ENCODE measurements at places on chromosomes 16 and 17.

DNA sequence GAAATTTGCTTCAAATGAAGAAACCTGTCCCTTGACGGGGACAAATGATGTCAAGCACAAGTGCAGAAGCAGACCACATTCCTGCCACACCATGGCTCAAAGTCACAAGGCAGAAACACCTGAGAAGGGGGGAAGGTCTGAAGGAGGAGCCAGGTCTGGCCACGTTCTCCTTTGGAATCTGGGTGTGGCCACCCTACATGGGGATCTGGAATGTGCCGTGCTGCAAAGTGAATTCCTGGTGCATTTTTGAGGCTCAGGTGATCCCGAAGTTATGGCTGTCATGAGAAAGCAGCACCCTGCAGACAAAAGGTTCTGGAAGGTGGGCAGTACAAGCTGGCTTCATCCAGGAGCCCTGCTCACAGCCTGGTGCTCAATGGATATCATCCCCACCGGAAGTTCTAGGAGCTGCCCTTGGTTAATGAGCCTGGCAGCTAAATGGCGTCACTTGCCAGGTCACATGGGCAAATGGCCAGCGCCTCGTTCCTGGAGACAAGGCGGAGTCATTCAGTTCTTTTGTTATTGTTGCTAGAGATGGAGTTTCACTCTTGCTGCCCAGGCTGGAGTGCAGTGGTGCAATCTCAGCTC, 20.1 kb upstream of the ADCY9 start:
- no peak for DNase-seq

GRCh38 chr17:60597297-60597696, 2.7 kb upstream of the PPM1D start:
- DNase-seq: no peak

DNA sequence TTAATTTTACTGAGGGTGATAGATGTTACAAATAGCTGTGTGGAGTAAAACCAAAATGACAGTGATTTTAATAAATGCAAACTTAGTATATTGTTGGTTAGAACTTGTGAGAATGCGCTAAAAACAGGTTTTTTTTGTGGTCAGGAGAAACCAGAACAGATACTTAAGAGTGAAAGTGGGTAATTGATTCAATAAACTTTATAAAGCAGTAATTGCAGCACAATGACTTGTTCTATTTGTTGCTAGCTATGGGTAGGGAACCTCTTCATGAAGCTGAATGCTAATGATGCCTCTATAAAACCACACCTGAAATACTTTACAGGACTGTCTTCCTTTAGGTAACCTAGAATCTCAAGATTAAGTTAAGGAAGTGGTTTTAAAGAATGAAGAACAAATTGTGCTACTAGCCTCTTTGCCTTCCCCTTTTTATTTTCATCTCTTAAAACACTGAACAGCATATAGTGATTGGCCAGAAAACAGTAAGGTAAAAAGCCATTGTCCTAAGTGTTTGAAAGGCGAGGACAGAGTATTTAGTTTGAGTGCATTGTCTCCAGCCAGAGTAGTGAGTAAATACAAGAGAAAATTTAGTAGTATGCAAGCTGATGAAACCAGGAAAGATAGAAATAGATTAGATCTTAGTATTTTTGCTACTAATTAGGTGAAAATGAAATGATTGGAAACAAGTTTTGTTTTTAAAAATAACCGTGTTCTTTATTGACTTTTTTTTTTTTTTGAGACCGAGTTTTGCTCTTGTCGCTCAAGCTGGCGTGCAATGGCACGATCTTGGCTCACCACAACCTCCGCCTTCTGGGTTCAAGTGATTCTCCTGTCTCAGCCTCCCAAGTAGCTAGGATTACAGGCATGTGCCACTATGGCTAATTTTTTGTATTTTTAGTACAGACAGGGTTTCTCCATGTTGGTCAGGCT, 6.0 kb downstream of the GGNBP2 start:
- no peak for DNase-seq

GRCh38 chr17:9203771-9204425, 182.6 kb downstream of the NTN1 start:
- no peak for DNase-seq

GRCh38 chr16:58501242-58502131, 1.5 kb downstream of the NDRG4 start:
- peak; percentile 34 for DNase-seq

DNA sequence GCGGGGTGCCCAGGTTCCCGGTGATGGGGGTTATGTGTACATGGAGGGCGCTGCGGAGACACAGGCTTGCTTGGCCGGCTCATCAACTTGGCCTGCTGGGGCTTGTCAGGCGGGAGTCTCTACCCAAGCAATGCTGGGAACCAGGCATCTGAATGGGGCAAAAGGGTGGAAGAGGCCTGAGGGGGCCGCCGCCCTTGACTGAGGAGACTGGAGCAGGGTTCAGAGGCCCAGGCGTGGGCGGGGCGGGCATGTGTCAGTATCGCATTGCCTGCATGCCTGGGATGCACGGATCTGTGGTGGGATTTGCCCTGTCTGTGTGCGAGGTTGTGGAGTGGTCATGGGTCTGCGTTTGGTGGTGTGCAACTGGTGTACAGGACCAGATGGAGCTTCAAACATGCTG, 21.1 kb downstream of the ARHGAP23 start:
- DNase-seq: no peak

GRCh38 chr17:35973333-35974260, 7.7 kb downstream of the CCL16 start:
- no peak for DNase-seq

DNA sequence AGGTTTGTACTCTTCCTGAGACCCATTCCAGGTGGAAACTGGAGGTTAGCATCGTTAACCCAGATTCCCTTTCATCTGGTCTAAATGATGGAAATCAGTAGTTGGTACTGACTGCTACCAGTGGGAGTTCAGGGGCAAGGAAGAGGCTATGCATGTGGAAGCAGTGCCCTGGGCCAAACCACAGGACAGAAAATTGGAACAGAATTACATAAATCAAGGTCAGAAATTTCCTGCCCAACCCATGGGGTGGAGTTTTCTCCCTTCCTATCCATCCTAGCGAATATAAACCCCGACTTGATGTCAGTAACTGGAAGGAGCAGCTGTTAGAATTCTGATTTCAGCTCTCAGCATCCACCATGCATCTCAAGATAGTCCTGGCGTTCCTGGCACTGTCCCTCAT, at the start of gene AOC2:
TSS of gene AOC2 (plus strand) at position 310 of the 400 bp plus-strand sequence. CDS start at position 357, 47 bp downstream.
- DNase-seq: no peak

DNA sequence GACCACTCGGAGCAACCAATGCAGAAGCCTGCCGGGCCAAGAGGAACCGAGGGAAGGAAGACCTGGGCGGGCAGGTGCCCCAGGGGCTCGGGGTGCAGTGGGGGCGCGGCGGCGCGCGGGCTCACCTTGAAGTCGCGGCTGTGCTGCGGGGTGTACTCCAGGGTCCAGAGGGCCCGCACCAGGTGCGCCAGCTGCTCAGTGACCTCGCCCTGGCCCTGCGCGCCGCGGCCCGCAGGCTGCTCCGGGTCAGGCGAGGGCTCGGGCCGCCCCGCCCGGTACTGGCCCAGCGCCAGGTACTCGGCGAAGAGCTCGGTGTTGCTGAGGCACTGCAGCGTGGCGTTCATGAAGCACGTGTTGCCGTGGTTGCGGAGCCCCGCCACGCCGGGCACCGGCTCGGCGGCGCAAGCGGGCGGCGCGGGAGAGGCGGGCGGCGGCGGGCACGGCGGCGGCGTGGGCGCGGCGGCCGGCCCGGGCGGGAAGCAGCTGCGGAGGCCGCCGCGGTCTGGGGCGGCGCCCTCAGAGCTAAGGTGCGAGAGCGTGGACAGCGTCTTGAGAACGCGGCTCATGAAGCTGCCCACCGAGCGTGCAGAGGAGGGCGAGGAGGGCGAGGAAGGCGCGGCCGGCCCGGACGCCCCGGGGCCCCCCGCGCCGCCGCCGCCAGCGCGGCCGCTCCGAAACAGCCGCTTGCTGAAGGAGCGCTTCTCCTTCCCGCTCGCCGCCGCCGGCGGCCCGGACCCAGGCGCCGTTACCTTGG, 562 bp downstream of the USP31 start:
- DNase-seq: peak; percentile 31

GRCh38 chr17:7856011-7856810, 1.1 kb downstream of the NAA38 start:
- DNase-seq: peak; percentile 45

- no peak for DNase-seq
These were observed 7.8 kb downstream of the KRT28 start for GRCh38 chr17:40791787-40792436.

DNA sequence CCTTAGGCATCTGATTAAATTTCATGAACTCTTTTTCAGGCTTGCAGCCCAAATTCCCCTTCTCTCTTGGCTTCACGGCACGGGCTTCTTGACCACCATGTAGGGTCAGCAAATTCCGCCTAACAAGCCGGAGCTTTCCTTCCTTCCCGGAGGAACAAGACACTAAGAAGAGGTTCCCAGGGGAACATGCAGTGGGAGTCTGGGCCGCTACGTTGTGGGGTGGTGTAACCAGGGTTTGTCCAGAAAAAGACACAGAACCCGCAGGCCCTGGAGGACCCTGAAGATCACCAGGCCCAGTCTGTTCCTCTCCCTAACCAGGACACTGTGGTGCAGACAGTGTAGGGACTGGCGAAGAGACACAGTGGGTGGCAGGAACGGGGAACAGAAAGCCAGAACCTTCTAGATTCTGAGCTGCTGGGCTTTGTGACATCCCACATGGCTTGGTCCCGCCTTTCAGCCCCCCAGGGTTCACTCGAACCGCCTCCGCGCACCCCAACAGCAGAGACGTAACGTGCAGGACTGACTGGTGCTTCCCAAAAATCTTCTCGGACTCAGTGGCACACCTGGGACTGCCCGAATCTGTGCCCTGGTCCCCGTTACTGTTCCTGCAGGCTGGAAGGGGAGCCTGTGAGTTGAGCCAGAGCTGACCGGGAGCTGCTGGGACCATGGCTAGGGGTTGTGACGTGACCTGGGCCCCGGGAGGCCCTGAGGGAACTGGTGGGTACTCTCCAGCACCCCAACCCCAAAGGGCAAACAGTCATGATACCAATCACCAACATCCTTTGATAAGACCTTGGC, 55.2 kb downstream of the TBC1D16 start:
- DNase-seq: no peak

GRCh38 chr17:11122908-11123307, 118.1 kb upstream of the SHISA6 start:
- DNase-seq: no peak

DNA sequence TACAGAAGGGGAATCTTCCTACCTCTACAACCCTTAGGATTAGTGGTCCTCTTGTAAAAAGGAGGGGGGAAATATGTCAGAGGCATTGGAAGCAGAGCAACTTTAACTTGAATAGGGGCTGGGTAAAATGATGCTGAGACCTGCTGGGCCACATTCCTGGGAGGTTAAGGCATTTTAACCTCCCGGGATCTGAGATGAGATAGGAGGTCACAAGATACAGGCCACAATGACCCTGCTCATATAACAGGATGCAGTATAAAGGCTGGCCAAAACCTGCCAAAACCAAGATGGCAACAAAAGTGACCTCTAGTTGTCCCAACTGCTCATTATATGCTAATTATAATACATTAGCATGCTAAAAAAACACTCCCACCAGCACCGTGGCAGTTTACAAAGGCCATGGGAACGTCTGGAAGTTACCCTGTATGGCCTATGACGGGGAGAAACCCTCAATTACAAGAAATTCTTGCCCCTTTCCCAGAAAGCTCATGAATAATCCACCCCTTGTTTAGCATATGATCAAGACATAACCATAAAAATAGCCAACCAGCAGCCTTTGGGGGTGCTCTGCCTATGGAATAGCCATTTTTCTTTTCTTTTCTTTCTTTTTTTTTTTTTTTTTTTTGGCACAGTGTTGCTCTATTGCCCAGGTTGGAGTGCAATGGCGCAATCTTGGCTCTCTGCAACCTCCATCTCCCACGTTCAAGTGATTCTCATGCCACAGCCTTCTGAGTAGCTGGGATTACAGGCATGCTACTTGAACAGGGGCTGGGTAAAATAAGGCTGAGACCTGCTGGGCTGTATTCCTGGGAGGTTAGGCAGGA, 6.2 kb upstream of the C1QTNF1 start:
- no peak for DNase-seq

- DNase-seq: no peak
These were observed 129.6 kb upstream of the CDH13 start for GRCh38 chr16:82497139-82497538.

DNA sequence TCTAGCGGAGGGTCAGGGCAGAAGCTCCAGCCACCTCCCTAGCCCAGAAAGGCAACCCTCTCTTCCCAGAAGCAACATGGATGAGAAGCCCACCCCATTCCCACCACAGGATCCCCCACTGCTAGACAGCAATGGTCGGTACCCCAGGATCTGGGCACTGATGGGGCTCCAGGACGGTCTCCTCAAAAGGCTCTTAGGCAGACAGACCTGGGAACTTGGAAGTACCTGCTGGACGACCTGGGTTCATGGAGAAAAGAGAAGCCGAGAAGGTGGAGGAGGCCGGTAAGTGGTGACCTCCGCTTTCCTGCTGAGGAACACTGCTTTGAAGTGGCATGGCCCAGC, 96.6 kb downstream of the TBC1D16 start:
- no peak for DNase-seq

- no peak for DNase-seq
These were observed 32.4 kb upstream of the RPTOR start for GRCh38 chr17:80512233-80512632.

- no peak for DNase-seq
These were observed 23.1 kb downstream of the ATP2C2 start for GRCh38 chr16:84391151-84392030.

GRCh38 chr16:85002099-85002541, 9.2 kb downstream of the ZDHHC7 start:
- no peak for DNase-seq

DNA sequence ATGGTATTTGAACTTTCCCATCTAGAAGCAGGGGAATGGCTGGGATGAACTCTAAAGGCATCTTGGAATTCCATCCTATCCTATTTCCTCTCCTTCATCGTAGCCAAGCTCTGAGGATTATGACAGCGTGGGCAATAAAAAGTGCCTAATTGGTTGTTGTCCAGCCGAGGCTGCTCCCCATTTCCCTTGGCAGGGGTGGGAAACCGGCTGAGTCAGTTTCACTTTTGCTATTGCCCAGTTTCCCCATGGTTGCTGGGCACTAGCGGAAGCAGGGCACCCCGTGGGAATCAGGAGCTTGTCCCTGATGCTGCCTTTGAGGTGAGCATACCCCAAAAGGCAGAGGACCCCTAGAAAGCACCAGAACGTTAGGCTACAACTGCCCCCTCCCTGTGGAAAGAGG, 13.8 kb upstream of the SP2 start:
- DNase-seq: no peak
